ENCODE measurements at places on chromosomes 7 and 10.

DNA sequence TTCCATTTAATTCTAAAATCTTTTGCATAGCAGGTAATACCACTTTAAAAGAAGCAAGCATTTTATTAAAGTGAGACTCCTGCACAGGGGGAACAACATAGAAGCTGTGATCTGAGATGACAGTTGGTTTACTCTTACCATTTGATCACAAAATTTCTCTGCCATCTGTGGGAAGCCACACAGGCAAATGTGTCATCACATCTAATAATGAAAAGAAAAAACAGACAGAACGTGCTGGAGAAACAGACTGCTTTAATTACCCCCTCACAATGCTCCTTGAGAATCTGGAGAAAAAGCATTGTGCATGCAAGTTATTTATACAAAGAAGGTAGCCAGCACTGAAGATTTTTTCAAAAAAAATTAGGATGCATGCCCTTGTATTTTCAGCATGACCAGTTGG, 165.2 kb upstream of the PTER start:
- no peak for DNase-seq

DNA sequence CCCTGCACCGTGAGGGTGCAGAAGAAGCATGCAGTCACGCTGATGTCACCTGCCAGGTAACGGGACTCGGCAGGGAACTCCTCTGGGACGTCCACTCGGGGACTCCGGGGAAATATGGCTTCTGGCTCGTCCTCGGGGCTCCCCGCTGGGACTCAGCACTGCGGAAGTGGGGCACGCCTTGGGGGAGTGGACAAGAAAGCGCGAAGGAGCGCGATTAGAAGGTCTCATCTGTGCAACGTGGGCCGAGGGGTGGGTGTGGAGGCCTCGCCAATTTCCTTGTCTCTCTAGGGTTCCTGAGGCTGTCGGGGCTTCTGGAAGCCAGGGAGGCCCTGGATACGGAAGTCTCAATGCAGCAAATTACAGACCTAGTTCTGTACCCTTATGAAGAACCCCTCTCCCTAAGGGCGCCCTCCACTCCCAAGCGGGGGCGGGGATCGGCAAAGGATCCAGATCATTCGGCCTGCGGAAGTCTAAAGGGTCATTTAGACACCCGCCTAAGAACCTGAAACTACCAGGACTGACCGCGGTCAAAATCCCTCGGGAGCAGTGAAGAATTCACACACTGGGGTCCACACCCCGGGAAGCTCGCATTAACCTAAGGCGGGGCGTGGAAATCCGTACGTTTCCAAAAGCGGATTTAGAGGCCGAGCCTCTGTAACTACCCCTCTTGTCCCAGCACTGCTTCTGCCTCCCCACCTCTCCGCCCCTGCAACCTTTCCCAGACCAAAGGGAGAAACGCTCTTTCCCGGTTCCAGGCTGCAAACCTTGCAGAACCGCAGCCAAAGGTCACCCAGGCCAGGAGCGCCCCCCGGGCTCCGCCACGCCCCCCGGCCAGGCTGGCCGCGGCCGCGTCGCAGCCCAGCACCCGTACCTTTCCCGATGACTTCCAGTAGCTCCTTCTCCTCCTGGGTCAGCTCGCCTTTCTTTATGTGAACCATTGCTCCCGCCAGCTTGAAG, 640 bp downstream of the ANKMY2 start:
- DNase-seq, result no peak

DNA sequence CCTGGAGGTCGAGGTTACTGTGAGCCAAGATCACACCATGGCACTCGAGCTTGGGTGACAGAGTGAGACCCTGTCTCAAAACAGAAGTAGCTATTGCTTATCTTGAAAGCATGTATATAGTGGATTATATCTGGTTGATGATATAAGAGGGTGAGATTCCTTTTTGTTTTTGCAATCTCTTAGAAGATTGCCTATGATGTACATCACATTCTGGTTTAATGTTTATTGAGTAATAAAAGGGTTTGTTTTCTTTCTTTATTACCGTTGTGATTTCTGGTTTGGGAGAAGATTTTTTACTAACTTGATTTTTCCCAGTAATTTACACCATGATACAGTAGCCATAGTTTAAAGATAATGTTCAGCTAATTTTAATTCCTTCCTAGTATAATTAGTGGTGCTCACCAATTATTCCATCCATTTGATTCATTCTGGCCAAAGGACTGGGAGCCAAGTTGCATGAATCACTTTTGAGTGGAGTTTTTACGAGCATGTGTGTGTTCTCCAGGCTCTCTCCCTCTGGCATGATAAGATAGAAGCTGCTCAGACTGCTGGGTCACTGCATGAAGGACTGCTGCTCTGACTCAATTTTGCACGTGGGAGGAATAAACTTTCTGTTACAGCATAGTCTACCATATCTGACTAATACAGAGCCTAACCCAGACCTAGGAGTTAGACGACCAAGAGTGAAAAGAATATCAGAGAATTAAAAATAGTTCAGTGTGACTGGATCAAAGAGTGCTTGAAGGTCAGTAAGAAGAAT, 13.5 kb upstream of the TSPAN13 start:
- DNase-seq, result peak; percentile 72

- DNase-seq, result no peak
Measured at GRCh38 chr10:31033147-31033546, 1.5 kb upstream of the ZNF438 start.

GRCh38 chr10:21146436-21146789, 249.3 kb upstream of the NEBL start:
- no peak for DNase-seq
